ENCODE measurements at places on chromosomes 1 and 21. TPM values are rescaled to one million over a fixed set of nuclear protein-coding genes. Genes with fewer than 3 reads are reported as not detected.

The NFASC gene
- total RNA-seq = 301 TPM

The ERRFI1 gene
- 11.8 TPM for total RNA-seq

The CTNNBIP1 gene
- total RNA-seq = 50.7 TPM

- no peak for DNase-seq
Observed at GRCh38 chr1:7491109-7491817, 279.8 kb upstream of the VAMP3 start.

The CELA3A gene
- total RNA-seq = not detected

All from glutamatergic neuron (in vitro differentiated cells).